Retinal pigment epithelial cell (primary cell): ENCODE measurements at places on chromosomes 2 and 18.

GRCh38 chr2:142299021-142299420 lies 168.2 kb upstream of the LRP1B start:
- no peak for DNase-seq

GRCh38 chr2:185477452-185477851 lies 261.2 kb upstream of the FSIP2 start:
- no peak for DNase-seq

GRCh38 chr2:219206328-219207133 lies at the start of gene ZFAND2B:
Gene ZFAND2B (plus strand): TSS chr2:219206782. CDS start chr2:219206988, 206 bp downstream.
- peak; percentile 54 for DNase-seq

DNA sequence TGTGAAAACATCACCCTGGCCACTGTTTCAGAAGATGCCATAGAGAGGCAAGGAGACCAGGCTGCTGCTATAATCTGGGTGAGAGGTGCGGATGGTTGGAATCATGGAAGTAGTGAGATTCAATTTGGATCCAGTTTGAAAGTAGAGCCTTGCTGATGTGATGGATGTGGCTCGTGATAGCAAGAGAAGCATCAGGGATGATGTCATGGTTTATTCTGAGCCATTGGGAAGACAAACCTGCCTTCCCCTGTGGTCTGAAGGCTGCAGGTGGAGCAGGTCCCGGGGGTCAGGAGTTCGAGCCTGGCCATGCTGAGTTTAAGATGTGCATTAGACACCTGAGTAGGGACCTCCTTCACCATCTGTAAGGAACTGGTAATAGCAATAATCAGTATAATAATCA lies 49.6 kb upstream of the CHMP1B start:
- no peak for DNase-seq

- peak; percentile 77 for DNase-seq
Measured at GRCh38 chr2:55010149-55010591, 40.1 kb downstream of the RTN4 start.

- DNase-seq = no peak
Measured at GRCh38 chr2:197245829-197246804, 64.5 kb downstream of the ANKRD44 start.

DNA sequence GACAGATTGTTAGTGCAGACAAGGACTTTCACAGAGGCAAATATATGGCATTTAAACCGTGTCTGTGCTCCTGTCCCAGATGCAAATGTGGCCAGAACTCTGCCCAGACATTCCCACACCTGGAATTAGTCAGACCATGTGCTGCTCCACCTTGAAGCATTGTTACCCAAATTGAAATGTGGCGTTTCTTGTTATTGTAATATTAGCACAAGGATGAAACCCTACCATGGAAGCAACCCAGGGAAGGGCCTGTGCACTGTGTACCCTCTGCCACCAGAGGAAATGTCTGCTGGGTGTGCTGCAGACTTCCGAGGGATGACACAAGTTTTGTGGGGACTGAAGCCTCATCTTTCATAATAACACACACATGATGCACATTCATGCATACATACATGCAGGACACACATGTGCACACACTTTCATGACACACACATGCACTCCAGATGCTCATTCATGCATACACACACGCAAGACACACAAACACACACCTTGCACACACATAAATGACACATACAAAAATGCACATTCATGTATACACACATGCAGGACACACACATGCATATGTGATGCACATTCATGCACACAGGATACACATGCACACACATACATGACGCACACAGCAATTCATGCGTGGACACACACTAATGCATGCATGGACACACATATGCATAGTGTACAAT lies 133.2 kb upstream of the SNTG2 start:
- DNase-seq = no peak

GRCh38 chr2:6506361-6506794 lies 359.3 kb downstream of the CMPK2 start:
- no peak for DNase-seq

GRCh38 chr2:30261695-30262211 lies 30.4 kb downstream of the LBH start:
- DNase-seq = no peak

DNA sequence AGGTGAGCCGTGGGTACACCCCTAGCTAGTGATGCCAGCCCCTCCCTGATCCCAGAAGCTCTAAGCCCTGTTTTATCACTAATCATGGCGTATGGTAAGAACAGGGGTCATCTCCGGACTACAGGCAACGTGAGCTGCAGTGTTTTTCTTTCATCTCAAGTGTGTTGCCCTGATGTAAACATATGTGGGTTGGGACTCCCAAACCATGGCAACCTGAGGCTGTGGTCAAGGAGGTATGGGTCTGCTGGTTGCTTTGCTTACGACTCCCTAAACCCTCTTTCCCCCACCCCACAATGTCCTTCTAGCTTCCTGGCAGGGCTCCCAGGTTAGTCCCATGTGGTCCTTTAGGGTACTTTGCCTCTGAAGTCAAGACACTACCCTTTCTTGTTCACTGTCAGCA lies 53.6 kb upstream of the AFF3 start:
- DNase-seq = no peak

- DNase-seq = no peak
Measured at GRCh38 chr2:19043893-19044292, 314.5 kb downstream of the OSR1 start.

GRCh38 chr18:52963481-52963880 lies 623.5 kb downstream of the DCC start:
- no peak for DNase-seq

DNA sequence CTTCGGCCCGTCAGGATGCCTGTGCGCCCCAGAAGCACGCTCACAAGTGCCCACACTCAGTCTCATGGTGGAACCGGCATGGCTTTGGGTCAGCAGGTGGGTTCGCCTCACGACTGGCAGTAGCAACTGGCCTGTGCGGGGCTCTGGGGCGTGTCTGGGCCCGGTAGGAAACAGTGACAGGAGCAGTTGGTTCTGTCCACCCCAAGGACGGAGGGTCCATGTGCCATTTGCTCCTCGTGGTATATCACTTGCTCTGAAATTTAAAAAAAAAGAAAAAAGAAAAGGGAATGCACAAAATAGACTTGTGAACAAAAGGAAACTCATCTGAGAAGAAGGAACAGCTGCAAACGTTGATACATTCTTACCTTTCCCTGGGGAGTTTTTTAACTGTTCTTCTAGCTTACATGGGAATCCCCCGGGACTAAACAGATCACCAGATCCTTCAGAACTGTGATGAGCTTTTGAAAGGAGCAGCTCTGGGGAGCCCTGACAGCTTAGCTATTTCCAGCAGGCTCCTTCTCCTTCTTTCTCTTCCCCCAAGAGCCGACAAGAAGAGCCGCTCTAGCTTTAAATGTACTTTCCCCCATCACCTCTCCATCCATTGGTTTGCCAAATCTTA lies 42.8 kb downstream of the TRAPPC12 start:
- no peak for DNase-seq

DNA sequence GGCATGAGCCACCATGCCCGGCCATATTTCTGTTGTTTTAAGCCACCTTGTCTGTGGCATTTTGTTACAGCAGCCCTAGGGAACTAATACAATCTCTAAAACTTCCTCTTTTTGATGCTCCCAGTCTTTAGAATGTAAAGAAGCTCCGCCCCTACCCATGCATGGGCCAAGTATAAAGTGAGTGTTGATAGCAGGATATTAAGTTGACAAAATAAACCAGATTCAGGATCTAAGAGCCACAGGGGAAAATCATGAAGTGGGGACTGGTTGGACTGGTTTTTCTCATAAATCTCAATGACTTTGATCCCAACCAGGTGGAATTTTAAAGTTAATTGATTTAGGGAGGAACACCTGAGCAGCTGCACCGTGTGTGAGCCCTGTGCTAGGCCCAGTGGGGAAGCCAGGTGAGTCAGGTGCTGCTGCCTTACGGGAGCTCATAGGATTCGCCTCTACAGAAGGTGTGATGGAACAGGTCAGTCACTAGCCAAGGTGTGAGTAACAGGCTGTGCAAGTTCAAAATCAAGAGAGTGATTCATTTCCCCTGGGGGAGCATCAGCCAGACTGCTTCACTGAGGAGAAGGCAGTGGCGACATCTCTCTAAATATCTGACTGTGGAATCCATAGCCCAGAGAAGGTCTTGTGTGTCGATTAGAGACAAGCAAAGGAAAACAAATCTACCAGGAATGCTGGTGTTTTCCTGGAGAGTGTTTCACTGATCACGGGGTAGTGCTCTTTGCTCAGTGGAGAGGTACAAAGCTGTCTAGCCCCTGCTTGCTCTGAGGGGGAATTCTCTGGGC lies 63.0 kb upstream of the MSH2 start:
- no peak for DNase-seq

DNA sequence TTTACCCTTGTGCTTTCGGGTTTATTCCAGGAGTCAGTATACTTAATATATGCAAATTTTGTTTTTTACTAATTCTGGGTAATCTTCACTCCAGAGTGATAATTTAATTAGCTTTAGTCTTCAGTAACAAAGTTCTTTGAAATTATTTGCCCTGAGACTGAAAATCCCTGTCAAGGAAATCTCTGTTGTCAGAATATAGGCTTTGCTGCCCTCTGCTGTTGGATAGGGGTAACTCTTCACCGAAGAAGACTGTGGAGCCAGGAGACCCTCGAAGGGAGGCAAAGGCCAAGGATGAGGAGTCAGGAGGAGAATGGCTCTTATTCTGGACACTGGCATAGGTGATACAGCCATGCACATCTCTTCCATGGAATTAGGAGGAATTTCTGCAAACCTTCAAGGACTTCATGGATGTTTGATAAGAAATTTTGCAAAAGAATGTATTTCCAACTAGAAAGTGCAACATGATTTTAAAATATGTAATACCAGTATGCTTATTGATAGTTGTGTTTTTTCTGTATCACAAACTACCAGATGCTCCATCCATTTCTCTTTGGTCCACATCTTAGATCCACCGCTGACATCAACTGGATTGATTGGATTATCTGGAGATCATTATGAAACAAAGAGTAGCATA lies 182.3 kb downstream of the RDH14 start:
- no peak for DNase-seq

DNA sequence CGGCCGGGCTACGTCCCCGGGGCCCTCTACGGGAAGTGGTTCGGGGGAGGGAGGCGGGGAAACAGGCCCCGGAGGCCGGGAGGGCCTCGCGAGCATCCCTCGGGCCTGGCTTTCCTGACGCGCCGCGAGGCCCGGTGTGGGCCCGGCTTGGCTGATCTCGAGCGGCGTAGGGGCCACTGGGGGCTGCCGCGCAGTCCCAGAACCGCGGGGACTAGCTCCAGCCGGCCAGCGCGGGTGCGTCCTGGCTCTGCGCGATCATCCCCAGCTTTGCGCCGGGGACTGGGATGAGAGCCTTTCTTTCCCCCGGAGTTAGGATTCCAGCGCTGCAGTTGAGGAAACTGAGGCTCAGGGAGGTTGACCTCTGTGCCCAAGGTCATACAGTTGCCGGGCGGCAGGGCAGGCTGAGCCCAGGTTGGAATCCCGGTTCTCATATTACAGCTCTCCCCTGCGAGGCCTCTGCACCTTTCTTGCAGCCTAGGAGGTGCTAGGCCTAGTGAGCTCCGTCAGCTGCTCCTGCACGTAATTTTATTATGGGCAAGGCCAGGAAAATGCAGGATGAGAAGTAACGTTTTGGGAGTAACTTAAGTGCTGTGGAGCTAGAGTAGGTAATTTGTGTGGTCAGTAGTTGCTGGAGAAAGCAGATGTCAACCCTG lies 501 bp downstream of the LPIN1 start:
- no peak for DNase-seq

DNA sequence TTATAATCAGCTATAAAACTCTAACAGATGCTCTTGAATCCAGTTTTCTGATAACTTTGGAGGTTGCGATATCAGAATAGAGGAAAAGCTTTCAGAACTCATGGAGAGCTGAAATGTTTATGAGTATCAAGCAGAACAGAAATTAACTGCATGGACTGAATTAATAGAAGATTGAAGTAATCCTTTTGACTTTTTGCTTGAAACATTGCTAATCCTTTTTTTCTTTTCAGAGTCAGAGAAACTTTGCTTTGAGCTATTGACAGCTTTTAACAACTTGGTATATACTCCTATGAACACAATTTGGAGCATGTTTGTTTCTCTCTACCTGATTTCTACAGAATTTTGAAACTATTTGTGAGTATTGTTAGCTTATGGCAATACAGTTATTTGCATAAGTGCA lies 1254.8 kb downstream of the LRP1B start:
- no peak for DNase-seq

DNA sequence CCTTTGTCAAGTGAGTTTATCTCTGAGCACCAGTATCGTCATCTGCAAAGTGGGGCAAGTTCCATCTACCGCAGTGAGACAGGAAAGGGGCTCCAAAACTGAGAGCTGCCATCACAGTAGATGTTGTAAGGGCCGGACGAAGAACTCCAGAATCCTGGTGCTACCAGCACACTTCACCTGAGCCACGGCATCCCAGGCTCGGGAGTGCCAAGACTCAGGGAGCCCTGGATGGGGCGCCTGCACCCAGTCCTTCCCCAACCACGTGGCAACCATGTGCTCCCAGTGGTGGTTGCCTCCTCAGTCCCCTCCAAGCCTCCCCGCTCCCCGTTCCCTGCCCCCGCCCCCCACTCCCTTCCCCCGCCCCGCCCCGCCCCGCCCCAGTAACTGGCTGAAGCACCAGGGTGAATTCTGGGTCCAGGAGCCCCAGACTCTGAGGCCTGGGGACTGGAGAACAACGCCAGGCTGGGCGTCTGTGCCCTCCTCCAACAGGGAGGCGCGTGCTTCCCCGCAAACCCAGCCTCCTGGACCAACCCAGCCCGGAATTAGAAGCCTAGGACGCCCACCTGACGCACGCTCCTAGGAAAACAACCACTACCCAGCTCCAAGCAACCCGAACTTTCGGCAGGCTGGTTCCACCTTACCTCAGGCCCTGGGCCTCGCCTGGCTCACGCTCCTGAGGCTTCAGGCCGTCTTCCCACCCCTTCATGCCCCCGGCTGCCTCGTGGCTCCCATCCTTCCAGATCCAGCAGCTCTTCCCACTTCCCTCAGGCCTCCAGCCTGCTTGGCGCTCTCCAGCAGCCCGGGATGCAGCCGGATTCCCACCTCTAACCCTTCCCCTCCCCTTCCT lies 67.6 kb downstream of the LAMA3 start:
- no peak for DNase-seq

GRCh38 chr2:182048088-182048487 lies 62.4 kb downstream of the PPP1R1C start:
- DNase-seq = no peak
